ENCODE measurements at places on chromosomes 12 and 14.

DNA sequence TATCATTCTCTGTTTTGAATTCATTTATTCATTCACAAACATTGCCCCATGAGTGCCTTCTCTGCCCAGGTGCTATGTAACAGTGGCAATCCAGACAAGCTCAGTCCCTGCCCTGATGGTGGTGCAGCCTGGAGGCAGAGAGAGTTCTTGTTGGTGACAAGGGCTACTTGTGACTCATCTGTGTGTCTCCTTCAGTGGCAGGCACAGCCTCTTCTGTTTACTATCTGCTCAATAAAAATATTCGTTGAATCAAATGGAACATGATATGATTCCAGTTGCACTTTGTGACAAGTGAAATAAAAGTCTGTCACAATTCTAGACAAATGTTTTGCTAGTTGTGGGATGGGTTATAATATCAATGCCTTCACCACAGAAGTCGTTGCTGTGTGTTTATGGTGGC is 20.6 kb upstream of the CPM start:
- DNase-seq = no peak

- no peak for DNase-seq
These were observed 49.9 kb downstream of the AEBP2 start for GRCh38 chr12:19489168-19489567.

DNA sequence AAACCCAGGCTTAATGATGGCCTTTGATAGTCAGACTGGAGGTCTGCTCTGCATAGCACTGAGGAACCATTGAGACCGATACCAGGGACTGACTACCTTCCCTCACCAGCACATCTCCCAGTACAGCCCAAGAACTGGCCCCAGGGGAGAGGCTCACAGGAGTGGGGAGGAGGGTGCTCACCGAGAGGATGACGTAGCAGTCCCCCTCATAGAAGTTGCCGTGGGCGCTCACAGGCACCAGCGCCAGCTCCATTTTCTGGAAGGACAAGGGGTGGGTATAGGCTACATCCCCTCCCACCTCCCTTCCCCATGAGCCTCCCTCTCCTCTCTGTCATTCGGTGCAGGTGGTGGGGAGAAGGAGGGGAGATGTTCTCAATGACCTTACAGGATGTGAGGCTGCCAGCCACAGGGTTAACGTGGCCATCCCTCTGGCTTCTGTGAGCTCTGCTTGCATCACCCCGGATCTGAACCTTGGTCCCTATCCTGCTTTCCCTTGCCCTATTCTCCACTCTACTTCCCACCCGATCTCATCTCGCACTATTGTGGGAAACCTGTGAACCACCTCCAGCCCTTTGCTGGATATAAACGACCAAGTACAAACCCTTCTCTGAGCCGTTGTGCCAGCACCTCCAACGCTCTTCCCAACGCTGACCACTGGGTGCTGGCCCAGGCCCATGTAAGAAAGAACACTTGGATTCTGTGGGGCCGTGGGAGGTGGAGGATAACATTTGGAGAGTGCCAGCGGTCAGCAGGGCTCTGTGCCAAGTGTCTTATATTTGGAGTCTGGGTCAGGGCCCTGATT is 4.4 kb downstream of the AVIL start:
- DNase-seq = peak; percentile 64

DNA sequence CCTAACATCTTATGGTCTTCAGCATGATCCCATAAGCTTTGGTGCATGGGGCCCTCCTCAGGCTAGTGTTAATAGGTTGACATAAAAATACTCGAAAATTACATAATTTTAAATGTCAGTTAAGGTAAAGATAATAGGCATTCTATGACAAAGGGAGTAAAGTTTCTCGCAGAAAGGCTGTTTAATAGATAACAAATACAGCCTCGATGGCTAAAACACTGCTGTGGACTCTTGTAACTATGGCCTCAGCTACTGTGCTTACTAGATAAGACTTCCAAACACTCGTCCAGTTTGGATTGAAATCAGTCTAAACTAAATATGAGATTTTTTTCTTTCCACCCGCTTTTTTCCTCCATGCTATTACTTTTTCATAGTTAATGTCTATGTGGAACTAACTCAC is 23.2 kb upstream of the MGST1 start:
- no peak for DNase-seq

DNA sequence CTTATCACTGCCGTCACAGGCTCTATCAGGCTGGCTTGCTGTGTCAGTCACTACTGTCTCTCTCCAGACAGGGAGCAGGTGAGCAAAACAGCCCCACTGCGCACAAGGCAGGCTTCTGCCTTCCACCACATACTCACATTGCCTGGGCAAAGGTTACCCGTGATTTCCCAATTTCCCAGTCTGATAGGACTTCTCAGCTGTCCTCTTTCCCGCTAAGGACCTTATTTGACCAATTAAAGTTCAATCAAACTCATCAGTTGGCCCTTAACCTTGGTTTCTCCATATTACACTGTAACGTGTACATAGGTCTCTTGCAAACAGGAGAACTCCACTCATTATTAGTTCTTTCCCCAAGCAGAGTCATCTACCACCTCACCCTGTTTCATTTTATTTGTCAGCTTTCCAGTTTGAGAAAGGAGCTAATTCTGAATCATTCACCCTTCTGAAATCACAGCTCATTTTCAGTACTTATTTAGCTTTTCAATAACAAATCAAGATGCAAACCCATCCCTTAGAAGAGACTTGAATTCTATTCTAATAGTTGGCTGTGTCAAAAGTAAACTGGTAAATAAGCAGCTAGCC is 170.8 kb downstream of the ESR2 start:
- no peak for DNase-seq

- no peak for DNase-seq
These were observed 34.5 kb upstream of the GPR132 start for GRCh38 chr14:105099778-105100177.

DNA sequence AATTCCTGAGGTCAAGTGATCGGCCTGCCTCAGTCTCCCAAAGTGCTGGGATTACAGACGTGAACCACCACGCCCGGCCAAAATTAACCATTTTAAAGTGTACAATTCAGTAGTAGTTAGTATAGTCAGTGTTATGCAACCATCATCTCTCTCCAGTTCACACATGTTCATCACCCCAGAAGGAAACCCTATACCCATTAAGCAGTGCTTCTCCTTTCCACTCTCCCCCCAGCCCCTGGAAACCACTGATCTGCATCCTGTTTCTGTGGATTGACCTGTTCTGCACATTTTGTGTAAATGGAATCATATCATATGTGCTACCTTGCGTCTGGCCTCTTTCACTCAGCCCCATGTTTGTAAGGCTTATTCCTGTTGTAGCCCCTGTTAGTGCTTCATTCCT is 52.2 kb downstream of the PHETA1 start:
- no peak for DNase-seq

DNA sequence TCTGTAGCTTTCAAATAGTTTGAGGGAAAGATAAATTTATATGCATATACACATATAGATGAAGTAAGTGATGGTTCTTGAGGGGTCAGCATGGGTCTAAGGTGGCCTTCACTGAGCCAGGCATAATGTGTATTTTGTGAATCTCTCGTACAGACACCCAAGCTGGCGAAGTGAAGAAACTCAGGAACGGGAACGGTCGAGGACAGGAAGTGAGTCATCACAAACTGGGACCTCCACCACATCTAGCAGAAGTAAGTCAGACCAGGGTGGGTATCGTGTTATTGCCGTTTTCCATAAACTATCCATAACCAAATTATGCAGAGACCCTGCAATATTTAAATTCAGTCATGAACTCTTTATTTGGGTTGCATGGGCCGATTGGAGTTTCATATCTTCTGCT is 15.4 kb upstream of the TNS2 start:
- DNase-seq = no peak

GRCh38 chr12:52209321-52209720 is 17.5 kb upstream of the KRT80 start:
- no peak for DNase-seq

DNA sequence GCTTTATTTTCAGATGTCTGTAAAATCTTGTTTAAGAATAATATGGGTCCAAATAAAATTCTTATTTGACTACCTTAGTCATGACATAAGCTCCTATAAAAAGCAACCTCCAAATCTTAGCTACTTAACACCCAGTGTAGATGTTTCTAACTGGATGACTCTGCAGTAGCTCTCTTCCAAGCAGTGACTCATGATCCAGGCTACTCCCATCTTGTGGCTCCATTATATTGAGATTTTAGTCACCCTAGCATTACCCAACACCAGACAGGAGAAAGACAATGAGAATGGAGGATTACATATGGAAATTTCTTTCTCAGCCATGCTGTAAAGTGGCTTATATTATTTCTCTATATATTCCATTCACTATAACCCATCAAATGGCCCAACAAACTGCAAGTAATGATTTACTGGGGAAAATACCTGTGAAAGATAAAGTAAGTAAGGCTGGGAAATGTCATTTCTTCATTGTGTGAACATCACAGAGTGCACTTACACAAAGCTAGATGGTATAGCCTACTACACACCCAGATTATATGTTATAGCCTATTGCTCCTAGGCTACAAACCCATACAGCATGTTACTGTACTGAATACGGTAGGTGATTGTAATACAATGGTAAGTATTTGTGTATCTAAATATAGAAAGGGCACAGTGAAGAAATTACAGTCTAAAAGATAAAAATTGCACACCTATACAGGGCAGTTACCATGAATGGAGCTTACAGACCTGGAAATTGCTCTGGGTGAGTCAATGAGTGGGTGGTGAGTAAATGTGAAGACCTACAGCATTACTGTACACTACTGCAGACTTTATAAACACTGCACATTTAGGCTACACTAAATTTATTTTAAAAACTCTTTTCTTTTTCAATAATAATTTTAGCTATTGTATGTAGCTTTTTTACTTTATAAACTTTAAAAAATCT is 163.2 kb downstream of the DYRK2 start:
- no peak for DNase-seq

DNA sequence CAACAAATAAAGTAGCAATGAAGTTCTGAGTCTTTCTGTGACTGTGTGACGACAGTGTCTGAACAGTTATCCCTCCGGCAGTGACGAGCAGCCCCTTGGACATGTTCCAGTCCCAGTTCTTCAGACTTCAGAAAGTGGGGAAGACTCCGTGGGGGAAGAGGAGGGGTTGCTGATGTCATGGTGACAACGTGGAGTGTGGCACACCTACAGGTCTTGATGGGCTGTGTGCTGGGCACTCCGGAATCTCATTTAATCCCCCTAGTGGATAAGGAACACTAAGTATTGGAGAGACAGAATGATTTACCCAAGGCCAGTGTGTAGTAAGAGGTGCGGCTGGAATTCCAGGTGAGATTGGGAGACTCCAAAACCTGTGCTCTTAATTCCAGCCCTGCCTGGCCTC is 280.2 kb downstream of the CACNA1C start:
- DNase-seq = no peak

DNA sequence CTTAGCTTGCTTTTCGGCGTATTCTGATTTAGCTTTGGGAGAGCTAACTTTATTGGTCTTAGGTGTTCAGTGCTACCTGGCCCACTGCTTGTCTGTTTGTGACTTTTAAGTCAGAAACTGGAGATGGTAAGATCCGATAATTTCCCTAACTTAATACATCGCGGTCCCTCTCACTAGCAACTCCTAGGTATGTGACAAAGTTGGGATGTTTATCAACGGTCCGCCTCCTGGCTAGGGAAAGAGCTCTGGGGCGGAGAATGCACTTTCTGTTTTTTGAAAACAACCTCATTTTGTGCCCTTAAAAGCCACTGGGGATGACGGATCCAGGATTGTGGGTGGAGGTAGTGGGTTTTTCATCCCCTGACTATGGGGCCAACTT is 1.2 kb downstream of the CDKN1B start:
- DNase-seq = no peak

- DNase-seq = no peak
These were observed 15.5 kb upstream of the GARIN2 start for GRCh38 chr14:67173719-67174118.

DNA sequence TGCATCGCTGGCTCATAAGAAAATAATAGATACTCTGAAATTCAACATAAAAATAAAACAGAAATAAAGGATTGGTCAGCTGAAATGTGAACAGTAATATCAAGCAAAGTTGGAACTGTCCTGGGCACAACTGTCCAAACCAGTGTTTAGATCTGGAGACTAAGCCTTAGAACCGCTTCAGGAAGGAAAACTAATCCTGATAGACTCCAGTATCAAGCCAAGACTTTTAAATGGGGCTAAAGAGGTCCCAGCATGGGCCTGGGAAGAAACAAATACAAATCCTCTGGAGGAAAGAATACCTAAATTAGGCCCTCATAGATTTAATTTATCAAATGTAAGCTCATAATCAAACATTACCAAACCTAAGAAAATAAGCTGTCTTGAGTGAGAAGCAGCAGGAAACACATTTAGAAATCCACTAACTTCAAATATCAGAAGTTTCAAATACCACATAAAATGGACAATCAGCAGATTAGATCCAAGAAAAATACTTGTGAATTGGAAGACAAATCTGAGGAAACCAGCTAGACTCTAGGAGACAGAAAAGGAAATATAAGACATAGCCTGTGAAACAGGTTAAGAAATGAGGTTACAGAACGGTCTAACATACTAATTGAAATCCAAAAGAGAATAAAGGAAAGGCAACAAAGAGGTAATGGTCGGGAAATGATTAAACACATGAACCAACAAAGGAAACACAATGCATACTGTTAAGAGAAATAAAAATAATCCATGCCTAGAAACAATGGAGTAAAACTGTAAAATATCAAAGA is 27.6 kb downstream of the SCAF11 start:
- DNase-seq = no peak

DNA sequence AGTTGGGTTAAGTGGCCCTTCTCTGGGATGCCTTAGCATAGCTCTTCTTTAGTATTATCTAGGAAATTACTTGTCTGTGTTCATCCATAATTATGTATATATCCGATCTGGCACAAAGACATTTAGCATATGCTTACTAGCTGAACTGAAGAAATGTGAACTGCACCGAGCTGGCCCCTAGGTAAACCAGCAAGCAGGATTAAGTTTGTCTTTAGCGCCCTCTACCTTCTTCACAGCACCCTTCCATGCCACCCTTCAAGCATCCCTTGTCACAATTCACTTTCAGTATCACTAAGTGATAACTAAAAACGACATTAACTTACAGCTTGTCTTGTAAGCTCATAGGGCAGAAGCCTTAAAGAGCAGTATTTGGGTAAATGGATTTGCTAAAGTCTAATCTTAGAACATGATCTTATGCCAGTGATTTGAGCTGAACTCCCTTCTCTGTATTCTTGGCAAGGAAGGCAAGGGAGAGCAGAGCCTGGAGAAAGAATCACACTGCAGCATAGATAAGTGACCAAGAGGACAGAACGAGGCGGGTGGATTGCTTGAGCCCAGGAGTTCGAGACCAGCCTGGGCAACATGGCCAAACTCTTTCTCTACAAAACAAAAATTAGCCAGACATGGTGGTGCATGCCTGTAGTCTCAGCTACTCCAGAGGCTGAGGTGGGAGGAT is 2.6 kb upstream of the HAL start:
- DNase-seq = no peak

DNA sequence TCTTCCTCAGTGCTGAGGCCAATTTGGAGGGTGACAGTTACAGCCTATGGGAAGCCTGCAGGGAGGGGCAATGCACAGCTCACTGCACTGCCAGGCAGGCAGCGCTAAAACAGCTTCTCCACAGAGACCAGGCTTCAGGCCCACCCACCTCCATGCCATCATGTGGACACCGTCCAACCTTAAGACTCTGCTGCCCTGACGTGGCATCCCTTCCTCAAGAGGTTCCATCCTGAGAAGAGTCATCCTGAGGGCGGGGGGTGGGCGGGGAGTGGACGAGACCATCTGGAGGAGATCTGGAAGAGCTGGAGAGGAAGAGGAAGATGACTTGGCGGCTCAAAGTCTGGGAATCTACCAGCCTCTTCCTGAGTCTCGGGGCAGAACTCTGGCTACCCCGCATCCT is 8.4 kb upstream of the ACVRL1 start:
- peak; percentile 29 for DNase-seq

All from aorta (tissue), 5 donors.